NAMALWA (cell line): ENCODE measurements at places on chromosomes 2 and 18.

GRCh38 chr18:48027401-48027963 is 97.0 kb upstream of the SMAD2 start:
- DNase-seq = no peak

GRCh38 chr18:24543795-24544498 is 83.5 kb downstream of the HRH4 start:
- DNase-seq = peak; percentile 35

DNA sequence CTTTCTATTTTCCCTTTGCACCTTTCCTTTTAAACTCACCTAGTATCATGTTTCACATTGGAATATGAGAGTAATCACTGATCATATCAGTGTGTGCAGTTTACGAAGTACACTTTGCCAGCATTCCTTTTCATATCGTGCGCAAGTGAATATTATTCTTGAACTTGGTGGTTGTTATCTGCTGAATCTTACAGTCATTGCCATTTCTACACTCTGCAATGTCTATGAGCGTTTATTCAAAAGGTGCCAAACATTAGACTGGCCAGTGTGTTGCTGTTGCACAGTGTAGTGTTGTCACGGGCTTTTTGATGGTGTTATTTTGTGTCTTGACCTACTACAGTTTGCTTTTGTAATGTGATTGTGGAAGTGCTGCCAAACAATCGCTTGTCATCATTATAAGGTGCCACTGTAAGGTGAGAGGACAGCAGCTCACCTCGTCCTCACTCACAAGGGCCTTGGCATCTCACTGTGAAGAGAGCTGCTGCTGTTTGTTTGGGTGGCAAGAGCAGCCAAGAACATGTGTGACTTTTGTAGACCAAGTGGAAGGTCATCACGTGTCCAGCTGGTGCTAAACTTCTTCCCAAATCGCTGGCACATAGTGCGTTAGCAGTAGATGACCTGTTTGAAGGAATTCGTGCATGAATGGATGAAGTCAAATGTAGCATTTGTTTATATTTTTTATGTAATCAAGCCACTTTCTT is 113.3 kb downstream of the MYO1B start:
- DNase-seq = no peak

- DNase-seq = no peak
Measured at GRCh38 chr2:187421519-187421918, 26.5 kb downstream of the CALCRL start.

DNA sequence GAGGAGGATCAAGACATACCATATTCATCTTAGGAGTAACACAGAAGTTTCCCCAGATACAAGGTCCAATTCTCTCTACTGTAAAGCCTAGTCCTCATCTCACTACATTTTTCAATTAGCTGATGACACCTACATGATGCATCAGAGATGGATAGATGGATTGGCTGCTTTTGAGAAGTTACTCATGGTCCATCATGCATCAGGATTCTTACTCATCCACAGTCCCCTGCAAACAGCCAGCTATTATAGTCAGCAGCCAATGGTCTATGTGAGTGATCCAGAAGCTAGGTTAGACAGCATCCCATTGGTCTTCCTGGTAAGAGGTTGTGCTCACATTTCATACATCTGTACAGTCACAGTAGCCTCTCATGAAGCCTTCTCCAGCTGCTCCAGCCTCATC is 154.5 kb upstream of the NRP2 start:
- no peak for DNase-seq

GRCh38 chr2:74984947-74985637 is 26.6 kb downstream of the POLE4 start:
- DNase-seq = no peak

DNA sequence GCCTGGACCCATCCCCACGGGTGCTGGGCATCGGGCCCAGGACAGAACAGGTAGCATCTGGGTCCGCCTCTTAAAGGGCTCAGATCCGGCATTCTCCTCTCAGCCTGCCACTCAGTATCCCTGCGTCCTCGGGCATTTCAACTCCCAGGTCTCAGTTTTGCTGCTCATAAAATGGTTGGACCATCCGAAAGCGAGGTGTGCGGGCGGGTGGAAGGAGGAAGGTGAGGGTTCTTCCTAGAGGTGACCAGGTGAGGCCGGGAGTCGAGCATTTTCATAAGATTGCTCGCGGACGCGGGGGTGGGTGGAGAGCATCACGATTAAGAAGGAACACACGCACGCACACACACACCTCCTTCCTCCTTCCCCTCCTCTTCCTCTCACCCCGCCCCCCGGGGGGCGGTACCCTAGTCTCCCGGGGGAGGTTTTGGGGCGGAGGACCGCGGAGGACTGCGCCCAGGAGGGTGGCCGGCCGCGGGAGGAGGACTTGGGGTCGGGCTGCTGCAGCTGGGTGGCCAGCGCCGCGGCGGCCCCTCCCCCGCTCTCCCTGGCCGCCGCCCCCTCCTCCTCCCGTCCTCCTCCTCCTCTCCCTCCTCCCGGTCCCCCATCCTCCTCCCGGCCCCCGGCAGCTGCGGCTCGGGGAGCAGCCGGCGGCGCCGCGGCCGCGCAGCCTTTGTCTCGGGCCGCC is 97.9 kb upstream of the GPR45 start:
- no peak for DNase-seq

DNA sequence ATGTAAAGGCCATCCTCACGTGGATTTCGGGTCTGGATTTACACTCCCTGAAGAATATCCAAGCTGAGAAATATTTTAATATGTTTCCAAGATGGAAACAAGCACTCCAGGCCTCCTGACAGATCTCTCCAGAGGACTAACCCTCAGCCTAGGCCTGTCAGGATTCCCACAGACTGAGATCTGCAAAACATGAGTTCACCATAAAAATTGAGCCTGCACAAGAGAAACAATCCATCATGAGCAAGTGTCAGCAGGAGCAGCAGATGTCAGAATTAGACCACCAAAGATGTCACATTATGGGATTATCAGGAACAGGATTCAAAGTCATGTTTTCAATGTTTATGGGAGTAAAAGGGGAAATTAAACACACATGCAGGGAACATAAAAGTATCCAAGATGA is 191.3 kb downstream of the TFCP2L1 start:
- no peak for DNase-seq
